HEK293T (cell line): ENCODE measurements at places on chromosomes 7 and 10.
A peak's percentile ranks its signal among the peaks of the same experiment; 100 is the strongest.

DNA sequence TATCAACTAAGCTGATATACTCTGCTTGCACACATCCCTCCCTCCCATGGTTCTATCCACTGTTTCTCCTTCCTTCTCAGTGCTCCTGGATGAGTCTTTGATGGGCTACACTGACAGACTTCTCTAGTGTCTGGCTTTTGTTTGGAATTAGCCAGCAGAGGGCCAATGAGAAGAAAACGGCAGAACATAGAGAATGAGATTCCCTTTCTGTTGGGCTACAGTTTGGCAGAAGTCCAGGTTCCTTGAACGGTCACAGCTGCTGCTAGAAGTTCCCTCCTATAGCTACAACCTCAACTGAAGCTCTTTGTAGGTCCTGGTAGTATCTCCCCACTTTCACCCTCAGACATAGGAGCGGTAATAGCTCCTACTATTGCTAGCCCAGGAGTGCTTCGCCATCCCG lies 251.1 kb upstream of the LRRN3 start:
- peak; percentile 11 for DNase-seq

GRCh38 chr10:98361131-98362025 lies 53.6 kb downstream of the PYROXD2 start:
- DNase-seq: no peak

GRCh38 chr7:3495530-3495929 lies 194.5 kb downstream of the SDK1 start:
- DNase-seq: peak; percentile 12

GRCh38 chr10:79937701-79938151 lies 11.2 kb downstream of the SFTPD start:
- no peak for DNase-seq

GRCh38 chr10:69279110-69279509 lies 814 bp downstream of the HK1 start:
- no peak for DNase-seq

- DNase-seq: no peak
These were observed 115.1 kb downstream of the SVIL start for GRCh38 chr10:29519659-29520058.

- DNase-seq: no peak
These were observed 61.9 kb upstream of the TNS3 start for GRCh38 chr7:47643716-47644400.

- DNase-seq: no peak
These were observed 483.1 kb downstream of the RPS24 start for GRCh38 chr10:78516756-78517155.

GRCh38 chr10:25280076-25280475 lies 105.3 kb downstream of the GPR158 start:
- DNase-seq: no peak

GRCh38 chr7:6258440-6259182 lies 13.8 kb downstream of the CYTH3 start:
- no peak for DNase-seq

DNA sequence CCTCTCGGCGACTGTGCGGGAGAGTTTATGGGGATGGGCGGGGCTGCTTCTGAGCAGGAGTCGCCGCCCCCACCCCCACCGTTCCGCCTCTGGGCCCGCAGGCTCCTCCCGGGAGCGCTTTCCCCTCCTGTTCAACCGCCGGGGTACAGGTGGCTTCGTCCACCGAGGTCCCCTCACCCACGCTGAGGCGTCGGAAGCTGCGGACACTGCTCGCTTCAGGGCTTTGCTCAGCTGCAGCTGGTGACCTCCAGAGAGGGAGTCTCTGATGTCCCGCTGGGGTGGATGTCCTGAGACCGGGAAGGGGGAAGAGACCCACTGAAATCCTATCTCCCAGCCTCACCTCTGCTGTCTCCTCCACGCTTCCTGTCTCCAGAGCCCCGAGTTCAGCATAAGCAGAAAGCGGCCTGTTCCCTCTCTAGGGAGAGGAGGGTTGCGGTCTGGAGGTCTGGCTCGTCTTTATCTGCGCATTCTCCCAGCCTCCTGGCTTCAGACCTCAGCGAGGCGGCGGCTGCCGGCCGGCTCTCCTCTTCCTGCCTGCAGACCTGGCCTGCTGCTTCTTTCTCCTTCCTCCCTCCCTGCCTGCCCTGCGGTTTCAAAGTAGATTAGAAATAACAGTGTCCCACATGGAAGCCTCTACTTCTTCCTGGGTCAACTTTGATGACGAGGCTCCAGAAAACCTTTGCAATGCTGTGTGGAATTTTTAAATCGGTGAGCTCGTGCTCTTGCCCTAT lies 1.8 kb downstream of the CYP2E1 start:
- no peak for DNase-seq

- peak; percentile 7 for DNase-seq
These were observed 87.7 kb downstream of the PRKG1 start for GRCh38 chr10:51162002-51162401.

DNA sequence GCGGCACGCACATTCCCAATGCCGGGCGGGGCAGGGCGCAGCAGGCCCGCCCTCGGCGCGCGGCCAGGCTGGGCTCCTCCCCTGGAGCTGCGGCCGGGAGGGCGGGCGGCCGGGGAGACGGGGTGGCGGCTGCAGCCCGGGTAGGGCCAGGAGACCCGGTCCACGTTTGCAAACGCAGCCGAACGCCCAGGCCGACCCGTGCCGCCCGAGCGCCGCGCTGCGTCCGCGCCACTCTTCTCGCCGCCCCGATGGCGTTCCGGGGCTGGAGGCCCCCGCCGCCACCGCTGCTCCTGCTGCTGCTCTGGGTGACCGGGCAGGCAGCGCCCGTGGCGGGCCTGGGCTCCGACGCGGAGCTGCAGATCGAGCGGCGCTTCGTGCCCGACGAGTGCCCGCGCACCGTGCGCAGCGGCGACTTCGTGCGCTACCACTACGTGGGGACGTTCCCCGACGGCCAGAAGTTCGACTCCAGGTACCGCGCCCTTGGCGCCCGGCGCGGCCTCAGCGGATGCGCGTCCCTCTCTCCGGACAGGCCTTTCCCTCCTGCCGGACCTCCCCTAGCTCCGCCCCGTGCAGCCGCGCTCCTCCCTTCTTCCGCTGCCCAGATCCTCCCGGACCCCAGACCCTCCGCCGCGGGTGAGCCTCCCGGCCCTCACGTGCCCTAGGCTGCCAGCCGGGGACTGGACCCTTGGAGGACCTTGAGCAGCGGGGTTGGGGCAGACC lies at the start of gene FKBP9:
Gene FKBP9, plus strand, starts transcription at position 115 of the 720 bp plus-strand sequence. Its CDS starts 134 bp downstream, at position 249.
- DNase-seq: peak; percentile 81

GRCh38 chr7:8362723-8363369 lies 70.6 kb upstream of the NXPH1 start:
- no peak for DNase-seq

DNA sequence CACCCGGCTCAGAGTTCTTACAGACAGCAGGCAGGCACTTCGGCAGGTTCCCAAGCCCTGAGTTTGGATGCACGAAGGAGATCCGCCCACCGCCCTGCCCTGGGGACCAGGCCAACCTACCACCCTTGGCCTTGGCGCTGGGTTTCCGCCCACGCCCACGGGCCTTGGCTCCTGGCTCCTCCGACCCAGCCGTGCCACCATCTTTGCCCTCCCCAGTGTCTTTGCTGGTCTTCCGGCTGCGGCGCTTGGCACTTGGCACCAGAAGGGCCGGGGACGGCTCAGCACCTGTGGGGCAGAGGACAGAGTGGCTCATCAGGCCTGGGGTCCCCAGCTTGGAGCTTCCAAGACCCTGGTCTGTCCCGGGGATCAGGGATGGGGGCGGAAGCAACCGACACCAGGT lies 32.1 kb downstream of the SLC29A4 start:
- DNase-seq: no peak

- no peak for DNase-seq
These were observed 38.8 kb downstream of the RNLS start for GRCh38 chr10:88544140-88544870.

DNA sequence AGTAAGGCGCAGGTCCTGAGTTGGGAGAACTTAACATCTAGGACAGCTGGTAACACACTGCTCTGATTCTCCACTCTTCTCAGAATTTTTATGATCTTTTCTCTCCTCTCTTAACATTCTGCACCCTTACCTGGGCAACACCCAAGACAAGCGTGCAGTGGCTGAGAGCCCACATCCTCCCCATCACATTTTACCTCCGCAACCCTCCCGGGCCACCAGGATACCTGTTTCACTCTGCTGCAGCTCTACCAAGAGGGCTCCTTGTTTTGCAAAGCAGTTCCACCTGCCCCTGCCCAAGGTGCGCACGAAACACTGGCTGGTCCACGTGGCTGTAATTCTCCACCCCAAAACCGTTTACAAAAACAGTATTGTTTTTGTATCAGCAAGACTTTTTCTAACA lies 81.5 kb downstream of the ITIH5 start:
- no peak for DNase-seq

GRCh38 chr10:60186315-60187071 lies 203.2 kb downstream of the ANK3 start:
- no peak for DNase-seq

GRCh38 chr10:8183241-8183704 lies 128.8 kb downstream of the GATA3 start:
- no peak for DNase-seq

DNA sequence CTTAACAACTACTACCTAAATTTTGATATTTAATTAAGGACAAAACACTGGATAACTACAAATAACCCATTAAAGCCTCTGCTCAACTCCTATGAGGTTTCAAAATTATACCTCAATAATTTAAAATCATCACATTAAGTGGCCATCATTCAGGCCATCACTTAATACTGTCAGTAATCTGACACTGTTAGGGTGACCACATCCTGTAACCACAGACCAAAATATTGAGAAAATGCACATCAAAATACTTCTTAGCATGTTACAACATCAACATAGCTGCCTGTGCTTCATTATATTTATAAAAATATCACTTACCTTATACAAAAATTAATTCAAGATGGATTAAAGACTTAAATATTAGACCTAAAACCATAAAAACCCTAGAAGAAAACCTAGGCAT lies 23.3 kb downstream of the SEM1 start:
- no peak for DNase-seq

GRCh38 chr7:117190104-117190503 lies 132.8 kb downstream of the WNT2 start:
- no peak for DNase-seq

- no peak for DNase-seq
These were observed 1.0 kb downstream of the AQP1 start for GRCh38 chr7:30912731-30912985.

- DNase-seq: no peak
These were observed 1012.8 kb downstream of the LRMDA start for GRCh38 chr10:76444034-76444800.

- DNase-seq: no peak
These were observed 144.3 kb upstream of the ZMIZ1 start for GRCh38 chr10:78924319-78925003.

DNA sequence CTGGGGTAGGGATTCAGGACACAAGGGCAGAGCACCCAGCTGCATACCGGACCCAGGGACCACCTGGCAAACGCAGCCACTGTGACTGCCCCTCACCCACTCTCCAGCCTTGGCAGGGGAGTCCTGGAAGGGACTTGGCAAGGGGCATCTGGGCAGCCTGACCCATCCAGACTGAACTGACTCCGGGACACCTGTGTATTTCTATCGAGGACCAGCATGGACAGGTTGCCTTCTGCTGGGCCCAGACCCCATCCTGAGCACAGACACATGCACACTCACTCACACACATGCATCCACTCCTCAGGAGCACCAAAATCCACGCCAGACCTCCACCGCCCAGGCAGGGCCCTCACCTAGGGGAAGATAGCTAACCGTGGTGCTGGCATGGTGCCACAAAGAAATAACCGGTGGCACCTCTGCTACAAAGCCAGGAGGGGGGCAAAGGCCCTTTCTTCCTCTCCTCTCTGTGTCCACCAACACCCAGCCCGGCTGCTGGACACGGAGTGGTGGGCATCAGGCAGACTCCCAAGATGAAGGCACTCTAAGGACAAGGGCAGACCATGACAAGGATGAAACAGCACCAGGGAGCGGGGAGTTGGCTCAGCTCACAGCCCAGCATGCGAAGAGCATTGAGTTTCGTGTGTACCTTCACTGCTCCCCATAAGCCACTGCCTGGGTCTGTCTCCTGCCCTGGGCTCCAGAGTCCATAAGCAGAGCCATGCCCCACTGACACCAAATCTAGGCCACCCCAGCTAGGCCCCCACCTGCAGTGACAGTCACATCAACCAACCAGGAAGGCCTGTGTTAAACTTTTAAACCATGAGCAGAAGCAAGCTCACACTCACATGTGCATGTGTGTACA lies 35.3 kb downstream of the KCNH2 start:
- DNase-seq: no peak

DNA sequence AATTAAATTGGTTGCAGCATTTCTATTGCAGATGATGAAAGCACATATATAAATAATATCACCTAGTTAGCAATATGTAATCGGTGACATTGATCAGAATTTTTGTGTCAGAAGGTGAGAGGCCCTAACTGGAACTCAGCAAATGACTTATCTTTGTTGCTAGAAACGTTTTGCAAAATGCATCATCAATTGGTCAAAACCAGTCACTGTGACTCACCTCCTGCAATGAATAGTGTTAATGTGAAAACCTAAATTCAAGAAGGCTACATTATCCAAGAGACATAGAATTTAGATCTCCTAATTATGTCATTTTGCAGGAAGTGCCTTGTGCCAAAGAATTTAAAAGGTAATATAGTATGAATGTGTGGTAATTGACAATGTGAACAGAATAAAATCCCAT lies 9.8 kb upstream of the PNLIPRP3 start:
- no peak for DNase-seq

GRCh38 chr10:96548589-96548988 lies 34.9 kb upstream of the TLL2 start:
- DNase-seq: no peak

DNA sequence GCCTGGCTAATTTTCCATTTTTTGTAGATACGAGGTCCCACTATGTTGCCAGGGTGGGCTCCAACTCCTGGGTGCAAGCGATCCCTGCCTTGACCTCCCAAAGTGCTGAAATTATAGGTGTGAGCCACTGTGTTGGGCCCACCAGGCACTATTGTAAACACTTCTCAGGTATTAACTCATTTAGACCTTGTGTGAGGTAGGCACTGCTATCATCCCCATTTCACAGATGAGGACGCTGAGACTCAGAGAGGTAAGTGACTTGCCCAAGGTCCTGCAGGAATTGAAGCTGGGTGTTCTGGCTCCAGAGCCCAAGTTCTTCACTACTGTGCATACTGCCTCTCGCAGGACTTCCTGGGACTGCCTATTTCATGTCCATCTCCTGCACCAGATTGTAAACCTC lies 67.1 kb upstream of the SYPL1 start:
- DNase-seq: no peak

DNA sequence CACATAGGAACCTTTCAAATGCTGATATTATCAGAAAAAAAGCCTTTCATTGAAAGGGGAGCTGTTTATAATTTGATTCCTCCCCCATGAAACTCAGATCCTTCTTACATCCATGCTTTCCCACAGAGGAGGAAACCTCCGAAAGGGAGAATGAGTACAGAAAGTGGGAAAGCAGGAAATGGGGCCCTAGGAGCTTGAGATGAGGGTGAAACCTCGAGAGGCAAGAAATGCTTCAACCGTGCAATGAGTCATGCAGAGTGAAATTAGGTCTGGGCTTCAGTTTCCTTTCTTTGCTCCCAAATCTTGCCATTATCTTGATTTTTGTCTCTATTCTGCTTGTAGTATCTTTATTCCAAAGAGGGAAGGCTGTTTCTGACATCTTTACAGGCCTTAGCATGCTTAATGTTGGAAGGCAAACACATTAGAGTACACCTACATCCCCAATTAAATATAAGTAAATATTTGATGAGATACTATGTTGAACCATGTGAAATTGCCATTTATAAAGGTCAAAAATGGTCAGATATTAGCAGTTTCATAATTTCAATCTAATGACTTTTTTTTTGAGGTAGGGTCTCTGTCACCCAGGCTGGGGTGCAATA lies 79.1 kb downstream of the NAMPT start:
- DNase-seq: no peak
